Endothelial cell (in vitro differentiated cells): ENCODE measurements at places on chromosomes 13 and 19. TPM values are rescaled to one million over a fixed set of nuclear protein-coding genes. Genes with fewer than 3 reads are reported as not detected.

The SHC2 gene
- 46.9 TPM for total RNA-seq

The SLC7A10 gene
- 4.4 TPM for total RNA-seq

The C13orf46 gene
- total RNA-seq = 1.5 TPM

The ARL11 gene
- 1.4 TPM for total RNA-seq

The PTPRS gene
- 93.7 TPM for total RNA-seq

The GMIP gene
- 18.5 TPM for total RNA-seq

The MIR17HG gene
- 3.3 TPM for total RNA-seq

The MOB3A gene
- total RNA-seq = 88.5 TPM

The RFPL4A gene
- total RNA-seq = not detected

The ZNF497 gene
- 3.6 TPM for total RNA-seq

The ZNF793 gene
- 10.9 TPM for total RNA-seq

The CYP4F11 gene
- not detected for total RNA-seq

The PDE4C gene
- total RNA-seq = 0.85 TPM

The CPT1C gene
- 94.1 TPM for total RNA-seq

The CGB2 gene
- total RNA-seq = not detected

The SCEL gene
- not detected for total RNA-seq
